ENCODE measurements at places on chromosomes 12 and 14. TPM values are rescaled to one million over a fixed set of nuclear protein-coding genes. Genes with fewer than 3 reads are reported as not detected.

The SMCO3 gene
- not detected for total RNA-seq

The FGF6 gene
- total RNA-seq: not detected

The ELK3 gene
- 23.7 TPM for total RNA-seq

The SDSL gene
- 12.9 TPM for total RNA-seq

The BBOF1 gene
- 2.2 TPM for total RNA-seq

The CEP128 gene
- 5.8 TPM for total RNA-seq
